Stimulated activated effector memory CD8-positive, alpha-beta T cell treated with anti-CD3 and anti-CD28 coated beads, Interleukin-12 subunit alpha, Interleukin-12 subunit beta, amount 100 ng/mL, for 72 hours (primary cell): ENCODE measurements at places on chromosomes 7 and 10.

DNA sequence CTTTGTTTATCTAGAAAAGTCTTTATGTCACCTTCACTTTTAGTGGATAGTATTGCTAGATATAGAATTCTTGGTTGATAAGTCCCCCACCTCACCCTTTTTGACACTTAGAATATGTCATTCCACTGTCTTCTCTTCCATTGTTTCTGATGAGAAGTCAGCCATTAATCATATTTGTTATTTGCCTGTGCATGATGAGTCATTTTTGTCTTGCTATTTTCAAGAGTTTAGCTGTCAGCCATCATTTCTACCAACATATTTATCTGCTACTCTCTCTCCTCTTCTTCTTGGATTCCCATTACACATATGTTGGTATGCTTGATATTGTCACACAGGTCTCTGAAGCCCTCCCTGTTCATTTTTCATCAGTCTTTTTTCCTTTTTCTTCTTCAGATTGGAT lies 160.8 kb upstream of the TCF7L2 start:
- no peak for DNase-seq

DNA sequence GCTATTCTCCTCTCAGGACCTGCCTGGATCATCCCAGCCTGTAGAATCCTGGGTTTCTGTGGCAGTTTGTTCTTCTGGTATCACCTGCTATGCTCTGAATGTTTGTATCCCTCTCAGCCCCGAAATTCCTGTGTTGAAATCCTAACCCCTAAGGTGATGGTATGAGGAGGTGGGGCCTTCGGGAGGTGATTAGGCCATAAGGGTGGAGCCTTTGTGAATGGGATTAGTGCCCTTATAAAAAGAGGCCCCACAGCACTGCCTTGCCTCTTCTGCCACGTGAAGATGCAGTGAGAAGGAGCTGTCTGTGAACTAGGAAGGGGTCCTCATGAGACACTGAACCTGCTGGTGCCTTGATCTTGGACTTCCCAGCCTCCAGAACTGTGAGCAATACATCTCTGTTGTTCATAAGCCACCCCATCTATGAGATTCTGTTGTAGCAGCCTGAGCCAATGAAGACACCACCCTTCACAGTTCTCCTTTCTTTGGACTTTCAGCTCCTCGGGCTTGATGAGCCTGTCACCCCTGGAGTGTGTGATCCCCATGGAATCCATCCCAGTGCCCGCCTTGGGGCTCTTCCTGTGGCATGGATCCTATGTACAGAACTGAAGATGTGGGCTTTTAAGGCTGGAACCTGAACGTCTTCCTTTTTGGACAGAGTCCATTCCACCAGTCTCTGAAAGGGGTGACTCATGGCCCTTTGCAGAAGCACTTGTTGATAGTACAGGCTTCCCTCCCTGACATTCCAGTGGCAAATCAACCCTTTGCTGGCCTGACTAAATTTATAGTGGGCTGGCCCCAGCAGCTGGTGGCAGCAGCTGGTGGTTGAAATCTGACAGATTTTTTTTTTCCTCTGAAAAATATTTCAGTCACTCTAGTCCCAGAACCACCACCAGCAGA lies 138.0 kb downstream of the TACC2 start:
- DNase-seq = no peak

DNA sequence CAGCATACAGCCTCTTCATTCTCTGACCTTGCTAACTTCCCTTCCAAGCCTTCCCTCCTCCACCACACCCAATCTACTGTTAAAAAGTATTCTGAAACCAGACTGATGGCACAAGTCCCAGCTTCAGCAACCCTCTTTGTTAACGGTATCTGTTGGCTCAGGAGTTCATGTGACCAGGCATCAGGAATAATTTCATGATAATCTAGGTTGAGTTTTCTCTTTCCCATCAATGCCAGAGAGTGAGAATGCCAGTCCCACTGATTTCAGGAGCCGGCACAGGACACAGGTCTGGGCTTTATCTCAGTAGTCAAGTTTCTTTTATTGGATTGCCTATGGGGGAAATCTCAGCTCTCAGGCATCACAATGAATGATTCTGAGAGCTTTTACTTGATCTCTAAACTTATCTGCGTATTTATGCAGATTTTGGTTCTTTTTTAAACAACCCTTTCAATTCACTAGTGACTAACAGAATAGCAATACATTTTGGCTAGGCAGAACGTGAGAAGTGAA lies 231.0 kb upstream of the LYZL1 start:
- no peak for DNase-seq

- no peak for DNase-seq
Observed at GRCh38 chr10:90992462-90992861, 71.6 kb upstream of the ANKRD1 start.

GRCh38 chr10:58399410-58399809 lies 14.2 kb downstream of the TFAM start:
- no peak for DNase-seq

- peak; percentile 60 for DNase-seq
Observed at GRCh38 chr10:95601116-95601719, 40.0 kb upstream of the SORBS1 start.

GRCh38 chr10:84829131-84829530 lies 500.7 kb downstream of the CCSER2 start:
- no peak for DNase-seq

- no peak for DNase-seq
Observed at GRCh38 chr7:156778668-156779067, 114.3 kb downstream of the LMBR1 start.
